Fibroblast of skin of left biceps (primary cell): ENCODE measurements at places on chromosomes 11 and 22.

DNA sequence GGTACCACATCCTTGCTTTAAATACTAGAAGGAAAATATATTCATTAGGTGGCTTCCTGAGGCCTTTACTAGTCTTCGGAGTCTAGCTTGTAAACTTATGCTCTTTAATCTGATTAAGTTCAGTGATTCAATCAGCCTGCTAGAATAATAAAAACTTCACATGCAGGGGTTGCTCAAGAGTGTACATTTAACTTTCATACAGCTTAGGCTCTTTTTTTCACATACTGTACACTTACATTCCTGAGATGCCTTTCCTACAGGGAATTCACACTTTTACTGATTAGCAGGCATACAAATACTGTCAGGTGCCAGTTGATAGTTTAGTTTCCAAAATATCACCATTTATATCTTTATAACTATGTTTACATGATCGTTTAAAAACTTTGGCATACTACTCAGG, 3.2 kb upstream of the ANO5 start:
- no peak for DNase-seq

DNA sequence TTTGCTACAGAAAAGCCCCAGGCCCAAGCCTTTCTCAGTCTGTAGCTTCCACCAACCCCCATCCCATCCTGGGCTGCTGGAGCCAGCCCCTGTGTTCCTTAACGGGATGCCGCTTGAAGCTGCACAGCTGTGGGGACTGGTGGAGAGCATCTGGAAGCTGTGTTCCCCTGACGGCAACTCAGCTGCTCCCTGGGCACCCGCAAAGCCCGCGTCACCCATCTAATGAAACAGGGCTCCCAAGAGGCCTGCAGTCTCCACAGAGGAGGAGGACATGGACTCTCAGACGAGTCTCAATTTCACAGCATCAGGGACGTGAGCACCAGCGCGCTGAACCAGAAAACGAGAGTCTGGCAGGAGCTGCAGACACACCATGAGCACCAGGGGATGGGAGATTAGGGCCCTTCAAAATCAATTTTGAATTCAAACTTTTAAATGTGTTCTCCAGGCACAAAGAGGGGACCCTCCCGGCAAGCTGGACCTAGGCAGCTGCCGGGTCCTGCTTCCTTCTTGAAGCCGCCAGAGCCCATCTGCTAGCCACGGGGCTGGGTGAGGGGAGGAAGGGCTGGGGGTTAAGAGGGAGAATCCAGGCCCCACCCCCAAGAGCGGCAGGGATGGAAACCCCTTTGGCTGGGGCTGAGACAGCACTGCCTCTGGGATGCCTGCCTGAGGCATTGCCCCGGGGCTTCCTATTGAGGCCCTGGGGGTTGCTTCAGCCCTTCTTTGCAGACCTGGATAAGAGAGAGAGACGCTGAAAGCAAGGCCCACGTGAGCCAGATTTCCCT, 21.0 kb downstream of the LMO1 start:
- DNase-seq: no peak

GRCh38 chr11:82303671-82304070, 430.0 kb downstream of the FAM181B start:
- DNase-seq: no peak

DNA sequence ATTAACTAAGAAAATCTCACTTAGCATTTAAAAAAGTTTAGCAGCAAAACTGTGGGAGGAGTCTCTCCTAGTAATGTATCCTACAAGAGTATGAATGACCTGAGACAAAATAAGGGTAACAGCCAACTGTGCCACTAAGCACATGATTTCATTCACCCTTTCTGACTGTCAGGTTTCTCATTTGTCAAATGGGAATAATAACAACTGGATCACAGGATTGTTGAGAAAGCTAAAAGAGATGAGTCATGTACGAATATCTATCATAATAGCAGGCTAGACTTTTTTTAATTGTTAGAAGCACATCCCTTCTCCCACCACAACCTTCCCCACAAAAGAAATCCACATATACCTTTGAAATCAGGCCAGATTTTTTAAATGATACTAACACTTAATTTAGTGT, 39.5 kb downstream of the MTMR2 start:
- DNase-seq: no peak

DNA sequence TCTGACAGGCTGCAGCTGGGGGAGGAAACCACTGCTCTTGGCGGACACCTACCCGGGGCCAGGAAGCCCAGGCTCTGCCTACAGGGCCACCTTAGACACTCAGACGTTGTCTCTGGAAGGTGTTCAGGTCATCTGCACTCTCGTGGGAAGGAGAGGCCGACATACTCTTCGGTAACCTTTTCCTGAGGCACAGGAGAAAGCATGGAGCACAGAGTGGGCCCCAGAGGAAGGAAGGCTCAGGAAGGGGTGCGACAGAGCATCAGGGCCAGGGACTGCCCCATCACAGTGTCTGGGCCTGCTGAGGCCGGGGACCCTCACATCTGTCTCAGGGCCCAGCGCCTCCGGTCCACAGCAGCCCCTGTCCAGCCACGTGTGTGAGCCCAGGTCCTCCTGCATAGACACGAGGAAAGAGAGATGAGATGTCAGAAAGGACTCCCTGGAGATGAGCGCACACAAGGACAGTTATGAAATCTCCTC, 18.2 kb upstream of the TUB start:
- DNase-seq: no peak

GRCh38 chr11:120013325-120014250, 124.3 kb downstream of the TRIM29 start:
- no peak for DNase-seq

DNA sequence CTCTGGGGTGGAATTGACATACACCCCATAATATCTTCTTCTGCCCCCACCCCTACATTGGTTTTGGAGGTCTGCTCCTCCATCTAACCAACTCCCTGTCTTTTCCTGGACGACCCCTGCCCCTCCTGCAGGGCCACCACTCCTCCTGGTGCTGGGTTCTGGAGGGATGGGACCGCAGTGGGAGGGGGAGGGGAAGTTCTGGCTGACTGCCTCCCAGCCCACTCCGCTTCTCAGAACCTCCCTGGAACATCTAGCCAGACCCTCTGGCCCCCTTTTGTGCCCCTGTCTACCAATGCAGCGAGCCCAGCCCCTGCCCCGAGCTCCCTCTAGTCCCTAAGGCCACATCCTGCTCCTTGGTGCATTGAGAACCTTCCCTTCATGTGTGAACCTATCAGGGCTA, 1.2 kb downstream of the MYRF start:
- no peak for DNase-seq

- no peak for DNase-seq
These were observed 7.8 kb upstream of the DKK3 start for GRCh38 chr11:12016246-12016645.

GRCh38 chr11:80388536-80388935, 947.7 kb upstream of the TENM4 start:
- no peak for DNase-seq

DNA sequence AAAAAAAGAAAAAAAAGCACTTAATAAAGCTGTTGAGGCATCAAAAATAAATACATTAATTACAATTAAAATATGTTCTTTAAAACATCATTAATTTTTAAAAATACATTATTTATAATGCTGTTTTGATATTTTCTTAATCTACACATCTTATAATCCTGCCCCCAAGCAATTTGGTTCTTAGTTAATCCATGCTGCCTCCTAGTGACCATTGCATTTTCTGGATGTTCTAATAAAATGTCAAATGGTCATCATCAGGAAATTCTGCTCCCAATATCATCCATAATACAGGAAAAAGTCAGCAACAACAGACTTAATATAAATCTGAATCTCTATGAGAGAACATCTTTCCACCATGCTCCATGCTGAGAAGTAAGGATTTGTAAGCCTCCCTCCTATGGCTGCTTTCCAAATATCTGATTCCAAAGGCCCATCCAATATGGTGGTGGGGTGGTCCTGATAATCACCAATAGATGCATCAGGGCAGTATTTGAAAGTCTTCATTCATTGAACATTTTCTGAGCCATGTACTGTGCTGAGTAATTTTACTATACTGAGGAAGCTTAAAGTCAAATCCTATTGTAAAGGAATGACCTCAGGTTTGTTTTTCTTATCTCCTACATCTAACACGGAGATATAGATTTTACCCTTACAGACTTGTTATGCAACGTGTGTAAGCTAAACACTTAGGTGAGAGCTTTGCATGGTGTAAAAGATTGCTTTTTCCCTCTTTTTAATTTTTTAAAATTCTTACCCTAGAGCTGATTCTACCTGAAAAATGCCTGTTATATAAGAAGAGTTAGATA, 124.7 kb upstream of the BMAL1 start:
- no peak for DNase-seq

- no peak for DNase-seq
These were observed 7.9 kb upstream of the SPON1 start for GRCh38 chr11:13954591-13954990.

- DNase-seq: peak; percentile 29
These were observed at the start of gene NRIP3 for GRCh38 chr11:9003573-9004182. Gene NRIP3 (minus strand): TSS chr11:9004001. CDS start chr11:9003935, 66 bp downstream.

GRCh38 chr22:44732017-44732561, 20.3 kb upstream of the ARHGAP8 start:
- DNase-seq: no peak

GRCh38 chr11:70024773-70025045, 53.4 kb upstream of the ANO1 start:
- no peak for DNase-seq

- peak; percentile 80 for DNase-seq
These were observed 47.7 kb upstream of the PPP6R3 start for GRCh38 chr11:68412593-68413475.

- DNase-seq: no peak
These were observed 56.6 kb upstream of the DRD2 start for GRCh38 chr11:113531575-113532451.

- no peak for DNase-seq
These were observed 213.3 kb downstream of the CADM1 start for GRCh38 chr11:115290893-115291292.

DNA sequence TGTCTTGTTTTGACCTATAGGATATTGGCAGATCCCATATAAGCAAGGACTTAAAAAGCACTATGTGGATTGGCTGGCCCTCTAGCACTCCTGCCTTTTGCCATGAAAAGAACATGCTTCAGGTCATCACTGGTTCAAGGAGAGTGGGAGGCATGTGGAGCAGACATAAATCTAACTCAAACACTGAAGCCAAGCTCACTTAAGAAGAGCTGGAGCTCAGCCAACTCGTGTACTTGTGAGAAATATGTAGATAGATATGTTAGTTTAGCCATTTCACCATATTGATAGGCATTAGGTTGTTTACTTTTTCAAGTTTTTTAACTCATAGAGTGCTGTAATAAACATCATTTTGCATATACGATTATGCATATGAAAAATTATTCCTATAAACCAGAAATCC, 19.9 kb upstream of the BBOX1 start:
- no peak for DNase-seq

DNA sequence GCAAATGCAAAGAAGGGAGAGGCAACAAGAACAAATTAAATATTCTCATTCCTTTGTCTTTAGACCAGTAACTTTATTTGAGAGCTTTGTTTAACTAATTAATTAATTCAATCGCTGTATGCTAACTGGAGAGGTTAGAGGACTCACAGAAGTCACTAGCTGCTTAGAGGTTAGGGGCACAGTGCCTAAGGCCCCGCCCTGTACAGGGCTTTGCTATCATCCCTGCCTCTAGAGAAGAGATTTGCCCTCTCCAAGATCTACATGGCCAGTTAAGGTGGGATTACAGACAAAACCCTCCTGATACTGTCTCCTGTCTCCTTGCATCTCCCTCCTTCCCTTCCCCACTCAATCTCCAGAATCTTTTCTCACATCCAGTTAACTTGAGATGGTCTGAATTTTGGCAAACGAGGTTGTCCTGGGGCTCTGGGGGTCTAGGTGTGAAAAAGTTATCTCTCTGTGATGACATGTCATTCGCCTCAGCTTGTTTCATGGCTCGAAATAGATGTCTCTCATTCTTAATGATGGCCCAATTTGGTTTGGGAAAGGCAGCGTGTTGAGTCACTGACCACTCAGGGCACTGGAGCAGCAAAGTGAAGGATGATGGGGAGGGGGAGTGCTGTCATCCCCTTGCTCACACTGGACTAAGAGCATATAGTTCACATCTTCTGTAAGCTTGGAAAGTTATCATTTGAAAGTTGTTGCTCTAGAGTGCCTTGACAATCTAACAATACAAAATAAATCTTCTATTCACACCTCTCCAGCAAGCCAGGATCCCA, 190.9 kb downstream of the KIRREL3 start:
- no peak for DNase-seq
